ENCODE measurements at places on chromosomes 3 and 15. TPM values are rescaled to one million over a fixed set of nuclear protein-coding genes. Genes with fewer than 3 reads are reported as not detected.

DNA sequence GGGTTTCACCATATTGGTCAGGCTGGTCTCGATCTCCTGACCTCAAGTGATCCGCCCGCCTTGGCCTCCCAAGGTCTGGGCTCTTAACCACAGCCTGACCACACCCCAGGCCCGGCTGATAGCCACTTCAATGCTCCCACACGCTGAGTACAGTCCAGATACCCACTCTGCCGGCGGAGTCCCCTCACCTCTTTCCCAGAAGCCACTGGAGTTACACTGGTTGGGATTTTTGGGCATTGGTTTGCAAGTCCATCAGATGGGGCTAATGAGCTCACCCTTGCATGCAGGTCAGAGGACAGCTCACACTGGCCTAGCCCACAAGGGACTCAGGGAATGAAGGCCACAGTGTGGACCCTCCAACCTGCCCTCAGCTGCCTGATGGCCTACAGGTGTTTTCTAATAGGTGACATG, 60.1 kb downstream of the IQSEC1 start:
- DNase-seq = no peak

DNA sequence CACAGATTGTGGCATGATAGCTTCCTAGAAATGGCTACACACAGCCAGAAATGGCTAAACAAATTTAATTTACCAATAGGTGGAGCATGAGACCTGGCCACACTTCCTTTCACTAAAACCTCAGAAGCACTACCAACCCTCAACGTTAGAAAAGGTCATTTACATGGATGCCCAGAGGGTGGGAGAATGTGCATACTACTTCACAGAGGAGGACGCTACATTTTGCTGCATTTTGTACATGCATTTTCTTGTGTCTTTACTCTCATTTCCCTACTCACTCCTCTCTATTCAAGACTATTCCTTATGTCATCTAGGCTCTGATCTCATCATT, 40.1 kb downstream of the C2CD4B start:
- DNase-seq = no peak

- no peak for DNase-seq
These were observed 7.4 kb downstream of the RPL14 start for GRCh38 chr3:40464339-40465110.

DNA sequence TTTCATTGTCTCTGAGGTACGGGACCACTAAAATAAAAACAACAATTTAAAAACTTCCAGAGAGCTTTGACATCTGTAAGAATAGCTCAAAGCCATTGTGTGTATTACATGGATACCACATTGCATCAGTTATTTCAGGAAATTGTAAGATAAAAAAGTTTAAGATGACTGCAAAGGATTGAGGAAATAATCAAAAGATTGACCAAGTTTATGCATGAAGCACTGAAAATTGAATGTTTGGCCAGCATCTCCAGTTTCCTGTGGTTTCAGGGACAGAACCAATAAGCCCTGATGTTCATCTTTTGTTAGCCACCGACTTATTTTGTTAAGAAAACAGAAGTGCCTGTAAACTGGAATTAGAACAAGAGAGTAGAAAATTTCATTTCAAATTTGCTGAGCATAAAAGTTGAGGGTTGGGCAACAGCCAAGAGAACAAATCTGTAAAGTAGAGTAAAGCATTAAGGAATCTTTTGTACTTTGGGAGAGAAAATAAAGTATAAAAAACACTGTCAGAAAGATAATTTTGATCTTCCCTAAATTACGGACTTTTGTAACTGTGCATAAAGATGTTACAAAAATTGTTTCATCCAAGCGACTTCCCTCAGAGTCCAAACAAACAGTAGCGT, 211.5 kb upstream of the P2RY1 start:
- no peak for DNase-seq

GRCh38 chr15:58441376-58442070, 9.7 kb downstream of the LIPC start:
- DNase-seq = no peak

DNA sequence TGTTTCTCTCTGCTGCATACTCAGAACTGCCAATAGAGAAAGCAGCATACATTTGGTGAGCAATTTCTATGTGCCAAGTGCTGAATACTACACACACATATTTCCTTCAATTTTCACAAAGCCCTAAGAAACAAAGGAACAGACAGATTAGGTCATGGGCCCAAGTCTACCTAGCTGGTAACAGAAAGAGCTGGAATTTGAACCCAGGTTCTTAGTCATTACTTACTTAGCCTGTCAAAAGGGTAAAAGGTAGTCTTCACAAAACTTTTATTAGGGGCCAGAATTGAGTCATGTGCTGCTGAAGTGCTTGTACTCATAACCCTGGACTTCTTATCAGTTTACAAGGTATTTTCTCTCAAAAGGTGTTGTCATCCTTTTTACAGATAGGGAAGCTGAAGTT, 10.4 kb upstream of the ABHD17C start:
- DNase-seq = no peak

CHRNA5 gene
- total RNA-seq = 4.4 TPM

TRNT1 gene
- total RNA-seq = 12.6 TPM

DNA sequence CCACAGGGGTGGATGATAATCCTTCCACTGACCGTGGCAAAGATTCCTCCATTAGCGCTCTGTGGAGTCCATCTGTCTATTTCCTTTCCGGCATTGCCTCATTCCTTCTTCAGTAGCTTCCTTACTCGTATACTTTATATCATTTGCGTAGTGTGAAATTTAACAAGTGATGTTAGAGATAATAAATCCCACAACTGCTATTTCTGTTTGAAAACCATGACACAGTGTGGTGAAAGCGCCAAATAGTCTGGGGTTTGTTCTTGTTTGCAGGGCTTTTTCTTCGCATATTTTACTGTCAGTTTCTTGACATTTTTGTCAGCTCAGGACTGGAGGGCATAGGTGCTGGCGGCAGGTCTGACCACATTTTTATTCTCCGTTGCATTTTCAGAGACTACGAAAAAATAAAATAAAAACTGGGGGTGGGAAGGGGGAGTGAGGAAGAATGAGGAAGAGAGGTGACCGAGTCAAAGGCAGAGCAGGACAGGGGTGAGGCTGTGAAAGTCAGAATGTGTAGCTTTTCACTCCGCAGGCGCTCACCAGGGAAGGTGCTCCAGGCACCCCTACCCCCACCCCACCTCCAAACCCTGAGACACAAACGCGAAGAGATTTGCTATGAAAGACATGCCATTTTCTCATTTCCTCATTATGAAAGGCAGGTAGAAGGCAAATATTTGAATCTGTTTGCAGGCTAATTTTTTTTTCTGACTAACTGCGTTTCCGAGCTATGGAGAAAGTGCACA, 965.0 kb downstream of the MCTP2 start:
- no peak for DNase-seq

Data from left ventricle myocardium superior (tissue), 1 donor.